Osteocyte (in vitro differentiated cells): ENCODE measurements at places on chromosomes 4 and X.

- H3K27ac ChIP-seq, result peak overlapping the region; percentile 81
- H3K4me3 ChIP-seq, result no peak overlapping the region
- H3K36me3 ChIP-seq, result peaks cover 3% of the 10 kb centered on the region
- no peak for DNase-seq
These were observed 247.0 kb upstream of the FTHL17 start for GRCh38 chrX:31318866-31319265.

DNA sequence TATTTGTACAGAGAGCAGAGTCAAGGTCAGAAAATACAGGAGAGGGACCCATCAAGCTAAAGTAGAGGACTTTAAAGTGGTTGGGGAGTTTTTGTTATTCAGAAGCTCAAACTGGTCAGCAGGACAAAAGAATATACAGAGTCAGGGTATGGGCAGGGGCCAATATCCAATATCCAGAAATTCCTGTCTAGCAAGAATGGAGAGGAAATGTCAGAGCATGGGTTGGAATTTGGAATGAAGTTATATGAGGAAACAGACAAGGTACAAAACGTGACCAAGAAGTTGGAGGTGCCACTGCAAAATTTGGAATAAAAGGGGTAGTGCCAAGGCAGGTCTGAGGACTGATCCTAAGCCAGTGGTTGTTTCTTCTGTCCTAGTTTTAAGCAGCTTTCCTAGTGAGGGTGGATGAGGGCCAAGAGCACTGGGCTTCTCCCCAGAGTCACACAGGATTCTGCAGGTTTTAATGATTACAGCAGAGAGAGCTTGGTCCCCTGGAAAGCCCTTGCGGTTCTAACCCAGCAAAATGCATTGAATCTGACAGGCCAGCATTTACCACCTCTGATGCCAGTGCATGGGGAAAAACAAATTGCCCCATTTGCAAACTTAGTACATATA is 304.7 kb upstream of the FTHL17 start:
- DNase-seq, result no peak
- H3K27ac ChIP-seq, result no peak overlapping the region
- peaks cover 3% of the 10 kb centered on the region for H3K4me1 ChIP-seq
- H3K27me3 ChIP-seq, result no peaks in the 10 kb centered on the region

GRCh38 chr4:124631760-124632159 is 80.8 kb downstream of the ANKRD50 start:
- peak overlapping the region; percentile 23 for H3K27ac ChIP-seq
- H3K4me1 ChIP-seq, result peaks cover 29% of the 10 kb centered on the region
- peaks cover 27% of the 10 kb centered on the region for H3K36me3 ChIP-seq
- H3K4me3 ChIP-seq, result no peak overlapping the region
- peak; percentile 90 for DNase-seq

GRCh38 chrX:124333862-124334261 is 1.4 kb downstream of the TEX13D start:
- no peak overlapping the region for H3K27ac ChIP-seq
- peaks cover 3% of the 10 kb centered on the region for H3K27me3 ChIP-seq
- no peaks in the 10 kb centered on the region for H3K4me1 ChIP-seq
- no peaks in the 10 kb centered on the region for H3K36me3 ChIP-seq
- H3K4me3 ChIP-seq, result no peak overlapping the region

DNA sequence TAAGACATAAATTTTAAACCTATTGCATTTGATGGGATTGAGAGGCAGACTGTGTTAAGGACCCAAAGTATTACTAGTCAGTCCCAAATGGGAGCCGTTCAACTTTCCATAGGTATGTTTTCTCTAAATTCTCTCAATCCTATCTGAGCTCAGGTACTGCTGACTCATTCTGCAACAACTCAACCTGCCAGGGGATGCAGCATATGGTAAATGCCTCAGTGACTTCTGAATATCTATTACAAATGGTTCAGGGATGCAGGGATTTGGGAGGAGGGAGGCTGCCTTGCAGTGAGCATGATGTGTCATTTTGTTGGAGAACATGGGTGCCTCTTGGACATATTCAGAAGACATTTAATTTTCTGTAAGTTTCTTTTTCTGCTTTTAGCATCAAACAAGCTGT is 97.3 kb downstream of the HDAC8 start:
- H3K27me3 ChIP-seq, result no peaks in the 10 kb centered on the region
- no peak overlapping the region for H3K4me3 ChIP-seq
- H3K27ac ChIP-seq, result no peak overlapping the region

- H3K27me3 ChIP-seq, result peaks cover 98% of the 10 kb centered on the region
- peak; percentile 79 for DNase-seq
- no peaks in the 10 kb centered on the region for H3K36me3 ChIP-seq
- peaks cover 32% of the 10 kb centered on the region for H3K4me1 ChIP-seq
These were observed 13.2 kb downstream of the HAND2 start for GRCh38 chr4:173516621-173517524.

DNA sequence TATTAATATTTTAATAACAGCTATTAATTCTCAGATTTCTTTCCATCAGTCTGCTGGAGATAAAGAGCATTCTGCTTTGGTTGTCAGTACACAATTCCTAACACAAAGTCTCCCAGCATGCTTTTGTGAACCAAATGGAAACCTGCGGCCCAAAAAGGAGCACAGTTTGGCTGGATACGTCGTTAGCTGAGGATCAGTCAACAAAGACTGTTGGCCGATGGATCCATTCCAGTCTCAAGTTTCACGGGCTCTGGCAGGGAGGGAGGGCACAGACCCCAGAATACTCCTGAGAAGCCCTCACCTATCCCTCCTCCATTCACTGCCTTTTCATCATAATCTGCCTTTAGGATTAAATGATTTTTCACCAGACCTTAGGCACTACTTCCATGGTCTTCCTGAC is 26.3 kb upstream of the PRSS48 start:
- no peak for DNase-seq
- no peak overlapping the region for H3K27ac ChIP-seq
- H3K4me3 ChIP-seq, result no peak overlapping the region
- H3K27me3 ChIP-seq, result no peaks in the 10 kb centered on the region
- no peaks in the 10 kb centered on the region for H3K4me1 ChIP-seq
- no peaks in the 10 kb centered on the region for H3K36me3 ChIP-seq

DNA sequence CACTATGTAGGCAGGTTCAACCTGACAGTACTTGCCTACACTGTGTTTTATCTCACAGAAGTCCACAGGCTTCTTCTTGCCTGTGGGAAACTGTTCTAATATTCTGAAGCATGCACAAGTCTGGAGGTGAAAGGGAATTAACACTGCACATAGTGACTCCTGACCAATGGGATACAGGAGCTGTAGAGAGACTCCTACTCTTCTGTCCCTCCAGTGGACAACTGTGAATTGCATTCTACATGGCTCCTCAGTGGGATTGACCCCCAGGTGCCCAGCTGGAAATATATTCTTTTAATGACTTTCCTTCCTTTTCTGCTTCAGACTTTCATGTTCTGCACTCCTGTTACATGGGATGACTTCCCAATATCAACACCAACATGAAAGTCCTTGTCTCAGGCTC is 8.2 kb upstream of the YIPF6 start:
- no peak overlapping the region for H3K27ac ChIP-seq
- no peaks in the 10 kb centered on the region for H3K27me3 ChIP-seq
- DNase-seq, result no peak
- no peaks in the 10 kb centered on the region for H3K4me1 ChIP-seq
- H3K36me3 ChIP-seq, result no peaks in the 10 kb centered on the region

DNA sequence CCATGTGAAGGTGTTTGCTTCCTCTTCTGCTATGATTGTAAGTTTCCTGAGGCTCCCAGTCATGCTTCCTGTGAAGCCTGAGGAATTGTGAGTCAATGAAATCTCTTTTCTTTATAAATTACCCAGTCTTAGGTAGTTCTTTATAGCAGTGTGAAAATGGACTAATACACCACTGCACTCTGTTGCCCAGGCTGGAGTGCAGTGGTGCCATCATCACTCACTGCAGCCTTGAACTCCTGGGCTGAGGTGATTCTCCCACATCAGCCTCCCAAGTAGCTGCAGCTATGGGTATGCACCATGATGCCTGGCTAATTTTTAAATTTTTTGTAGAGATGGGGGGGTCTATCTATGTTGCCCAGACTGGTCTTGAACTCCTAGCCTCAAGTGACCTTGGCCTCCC is 15.8 kb upstream of the IGFBP7 start:
- no peak for DNase-seq
- H3K36me3 ChIP-seq, result peaks cover 13% of the 10 kb centered on the region
- H3K27ac ChIP-seq, result no peak overlapping the region
- H3K4me1 ChIP-seq, result peaks cover 5% of the 10 kb centered on the region
- no peaks in the 10 kb centered on the region for H3K27me3 ChIP-seq
- no peak overlapping the region for H3K4me3 ChIP-seq

GRCh38 chrX:55144697-55145096 is 55.9 kb downstream of the PAGE2 start:
- H3K27me3 ChIP-seq, result no peaks in the 10 kb centered on the region
- no peak overlapping the region for H3K4me3 ChIP-seq
- H3K36me3 ChIP-seq, result no peaks in the 10 kb centered on the region
- no peak for DNase-seq
- H3K4me1 ChIP-seq, result peaks cover 5% of the 10 kb centered on the region

GRCh38 chr4:127880763-127881562 is at the start of gene PLK4:
Gene PLK4 (plus strand): TSS chr4:127880893. CDS start chr4:127881135, 242 bp downstream.
- H3K4me3 ChIP-seq, result peak within 1 kb of the TSS; percentile 92
- peak within 1 kb of the TSS; percentile 98 for H3K27ac ChIP-seq
- H3K27me3 ChIP-seq, result no peaks in the 10 kb centered on the region
- peak; percentile 99 for DNase-seq

- peaks cover 3% of the 10 kb centered on the region for H3K27me3 ChIP-seq
- no peak for DNase-seq
- peak overlapping the region; percentile 50 for H3K27ac ChIP-seq
- peaks cover under 1% of the 10 kb centered on the region for H3K36me3 ChIP-seq
These were observed 276.8 kb downstream of the FBXW7 start for GRCh38 chr4:152258804-152259708.

DNA sequence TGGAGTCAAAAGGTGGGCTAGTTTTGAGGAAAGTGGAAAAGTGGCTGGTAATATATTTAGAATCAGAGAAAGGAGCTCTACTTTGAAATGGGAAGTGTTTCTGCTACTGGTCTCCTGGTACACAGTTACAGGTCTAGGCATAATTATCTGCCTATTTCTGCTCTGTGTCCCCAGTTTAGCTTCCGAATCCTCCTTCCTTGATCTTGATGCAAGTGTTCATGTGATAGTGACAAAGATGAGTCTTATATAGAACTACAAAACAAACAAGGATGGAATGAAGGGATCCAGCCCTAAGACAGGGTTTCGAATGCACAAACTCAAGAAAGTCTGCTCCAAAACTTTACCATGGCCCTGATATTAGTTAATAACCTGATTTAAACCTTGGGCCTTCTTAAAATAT is 580.2 kb downstream of the INPP4B start:
- H3K4me1 ChIP-seq, result peaks cover 20% of the 10 kb centered on the region
- H3K27ac ChIP-seq, result no peak overlapping the region
- DNase-seq, result no peak
- H3K27me3 ChIP-seq, result no peaks in the 10 kb centered on the region

DNA sequence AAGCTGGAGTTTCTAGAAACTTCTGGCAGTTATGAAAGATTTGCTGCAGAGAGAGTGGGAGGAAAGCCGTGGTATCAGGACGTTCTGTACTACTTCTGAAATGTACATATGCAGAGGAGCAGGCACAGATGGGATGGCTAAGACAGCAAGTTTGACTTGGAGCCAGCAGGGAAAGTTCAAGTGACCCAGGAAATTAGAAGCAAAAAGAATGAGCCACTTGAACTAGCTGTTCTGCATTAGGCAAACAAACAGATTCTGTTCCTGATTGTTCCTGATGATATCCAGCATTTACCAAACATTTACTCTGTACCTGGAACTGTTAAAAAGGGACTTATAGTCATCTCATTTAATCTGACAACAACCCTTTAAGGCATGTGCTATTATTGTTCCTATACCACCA is 41.4 kb upstream of the CXCL13 start:
- no peaks in the 10 kb centered on the region for H3K36me3 ChIP-seq
- peaks cover 25% of the 10 kb centered on the region for H3K27me3 ChIP-seq
- no peaks in the 10 kb centered on the region for H3K4me1 ChIP-seq
- DNase-seq, result no peak

- H3K4me3 ChIP-seq, result no peak overlapping the region
- H3K27me3 ChIP-seq, result peaks cover 26% of the 10 kb centered on the region
- no peaks in the 10 kb centered on the region for H3K4me1 ChIP-seq
- H3K36me3 ChIP-seq, result no peaks in the 10 kb centered on the region
- no peak for DNase-seq
These were observed 112.3 kb upstream of the SFRP2 start for GRCh38 chr4:153901220-153901619.

- peaks cover 14% of the 10 kb centered on the region for H3K4me1 ChIP-seq
- DNase-seq, result no peak
- H3K27me3 ChIP-seq, result peaks cover 26% of the 10 kb centered on the region
These were observed 4.9 kb downstream of the GSX2 start for GRCh38 chr4:54104907-54105306.

DNA sequence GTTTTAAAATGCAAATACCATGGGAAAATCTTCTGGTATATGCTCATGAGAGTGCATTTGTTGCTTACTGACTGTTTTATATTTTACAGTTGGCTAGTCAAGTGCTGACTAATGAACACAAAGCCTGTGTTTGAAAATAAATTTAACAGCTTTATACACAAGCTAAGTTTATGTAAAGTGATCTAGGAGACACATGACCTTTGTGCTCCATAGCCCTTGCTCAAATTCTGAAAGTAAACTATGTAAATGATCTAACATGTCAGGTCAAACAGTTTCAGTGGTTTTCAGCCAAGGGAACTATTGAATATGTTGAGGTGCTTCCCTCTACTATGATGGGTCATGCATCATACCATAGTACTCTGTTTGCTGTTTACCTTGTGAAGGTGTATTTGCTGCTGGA is 36.7 kb downstream of the DIAPH2 start:
- H3K27ac ChIP-seq, result no peak overlapping the region

DNA sequence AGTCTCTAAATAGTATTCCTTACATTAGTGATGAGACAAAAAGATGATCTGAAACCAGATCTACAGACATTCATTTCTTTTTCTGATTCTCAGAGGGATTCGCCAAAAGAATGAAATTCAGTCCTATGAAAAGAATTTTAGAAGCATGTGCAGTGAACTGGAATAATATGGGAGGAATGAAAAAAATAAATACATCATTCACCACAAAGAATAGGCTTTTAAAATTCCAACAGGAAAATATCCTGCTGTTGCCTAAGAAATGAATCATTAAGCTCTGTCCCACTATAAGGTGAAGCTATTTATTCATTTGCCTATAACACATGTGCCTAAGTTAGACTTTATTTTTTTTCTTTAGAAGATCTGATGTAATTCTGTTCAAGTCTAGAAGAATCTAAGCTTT is 165.9 kb downstream of the IL15 start:
- peak overlapping the region; percentile 93 for H3K27ac ChIP-seq
- no peak for DNase-seq
- H3K36me3 ChIP-seq, result no peaks in the 10 kb centered on the region

DNA sequence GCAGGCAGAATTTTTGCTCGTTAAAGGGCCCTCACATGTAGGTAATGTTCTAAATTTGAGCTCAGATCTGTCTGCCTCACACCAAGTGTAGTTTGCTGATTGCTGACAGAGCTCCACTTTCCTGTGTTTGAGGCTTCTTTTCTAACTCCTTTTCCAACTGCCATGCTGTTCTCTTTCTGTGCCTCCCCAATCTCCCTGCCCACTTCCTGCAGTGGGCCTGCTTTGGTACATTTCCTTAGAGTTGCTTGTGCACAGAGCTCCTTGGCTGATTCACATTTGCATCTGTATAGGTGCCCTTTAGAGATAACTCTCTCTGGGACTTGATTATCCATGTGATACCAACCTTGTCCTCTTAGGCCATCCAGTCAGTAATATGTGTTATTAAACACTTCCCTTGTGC is 4.5 kb downstream of the MED28 start:
- H3K4me1 ChIP-seq, result peaks cover 41% of the 10 kb centered on the region
- no peak overlapping the region for H3K4me3 ChIP-seq
- no peak for DNase-seq
- H3K27ac ChIP-seq, result peak overlapping the region; percentile 29

- no peak overlapping the region for H3K27ac ChIP-seq
- DNase-seq, result no peak
- H3K27me3 ChIP-seq, result peaks cover 4% of the 10 kb centered on the region
These were observed 1997.4 kb downstream of the C4orf33 start for GRCh38 chr4:131093303-131093702.
